ENCODE measurements at places on chromosomes 3 and 15.

DNA sequence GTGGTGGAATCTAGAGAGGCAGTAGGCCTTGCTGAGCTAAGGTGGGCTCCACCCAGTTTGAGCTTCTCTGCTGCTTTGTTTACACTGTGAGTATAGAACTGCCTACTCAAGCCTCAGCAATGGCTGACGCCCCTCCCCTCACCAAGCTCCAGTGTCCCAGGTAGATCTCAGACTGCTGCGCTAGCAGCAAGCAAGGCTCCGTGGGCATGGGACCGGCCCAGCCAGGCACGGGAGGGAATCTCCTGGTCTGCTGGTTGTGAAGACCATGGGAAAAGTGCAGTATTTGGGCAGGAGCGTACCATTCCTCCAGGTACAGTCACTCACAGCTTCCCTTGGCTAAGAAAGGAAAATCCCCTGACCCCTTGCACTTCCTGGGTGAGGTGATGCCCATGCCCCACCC, 407.1 kb downstream of the ZPLD1 start:
- no peak for DNase-seq

DNA sequence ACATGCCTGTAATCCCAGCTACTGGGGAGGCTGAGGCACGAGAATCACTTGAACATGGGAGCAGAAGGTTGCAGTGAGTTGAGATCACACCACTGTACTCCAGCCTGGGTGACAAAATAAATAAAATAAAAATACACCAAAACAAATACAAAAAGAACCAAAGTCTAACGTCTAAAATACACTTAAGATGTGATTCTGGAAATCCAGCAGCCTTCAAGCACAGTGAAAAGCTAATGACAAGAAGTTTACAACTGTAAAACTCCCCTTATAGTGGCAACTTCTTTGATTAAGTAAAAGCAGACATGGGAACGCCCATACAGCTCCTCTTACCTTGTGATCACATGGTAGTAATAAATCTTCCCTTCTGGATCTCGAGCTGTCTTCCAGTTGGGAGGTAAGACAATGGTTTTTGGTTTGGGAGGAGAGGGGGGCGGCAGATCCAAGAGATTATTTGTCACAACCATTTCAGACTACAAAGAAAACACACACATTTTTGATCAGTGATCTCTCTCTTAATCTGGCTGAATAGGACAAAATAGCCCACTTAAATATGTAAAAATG, 62.8 kb downstream of the NBEAL2 start:
- no peak for DNase-seq

DNA sequence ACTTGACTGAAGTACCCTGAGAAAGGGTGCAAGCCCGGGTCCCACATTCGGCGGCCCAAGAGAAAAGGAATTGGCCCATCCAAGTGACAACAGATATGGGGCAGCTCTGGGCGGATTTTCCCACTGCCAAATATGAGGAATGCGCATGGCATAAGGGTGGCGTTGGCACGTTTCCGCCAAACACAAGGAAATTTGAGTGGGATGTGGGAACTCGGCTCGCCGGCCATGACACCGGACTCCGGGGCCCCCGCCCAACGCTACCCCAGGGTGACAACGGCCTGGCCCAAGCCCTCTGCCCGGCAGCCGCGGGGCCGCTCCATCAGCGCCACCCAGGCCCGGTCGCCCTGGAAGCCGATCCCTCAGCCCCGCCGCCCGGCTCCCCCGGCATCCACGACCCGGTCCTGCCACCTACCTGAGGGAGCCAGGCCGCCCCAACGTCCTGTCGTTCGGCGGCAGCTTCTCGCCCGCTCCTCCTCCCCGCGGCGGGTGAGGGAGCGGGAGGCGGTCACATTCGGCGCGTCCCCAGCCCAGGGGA, 449 bp downstream of the RAF1 start:
- no peak for DNase-seq

DNA sequence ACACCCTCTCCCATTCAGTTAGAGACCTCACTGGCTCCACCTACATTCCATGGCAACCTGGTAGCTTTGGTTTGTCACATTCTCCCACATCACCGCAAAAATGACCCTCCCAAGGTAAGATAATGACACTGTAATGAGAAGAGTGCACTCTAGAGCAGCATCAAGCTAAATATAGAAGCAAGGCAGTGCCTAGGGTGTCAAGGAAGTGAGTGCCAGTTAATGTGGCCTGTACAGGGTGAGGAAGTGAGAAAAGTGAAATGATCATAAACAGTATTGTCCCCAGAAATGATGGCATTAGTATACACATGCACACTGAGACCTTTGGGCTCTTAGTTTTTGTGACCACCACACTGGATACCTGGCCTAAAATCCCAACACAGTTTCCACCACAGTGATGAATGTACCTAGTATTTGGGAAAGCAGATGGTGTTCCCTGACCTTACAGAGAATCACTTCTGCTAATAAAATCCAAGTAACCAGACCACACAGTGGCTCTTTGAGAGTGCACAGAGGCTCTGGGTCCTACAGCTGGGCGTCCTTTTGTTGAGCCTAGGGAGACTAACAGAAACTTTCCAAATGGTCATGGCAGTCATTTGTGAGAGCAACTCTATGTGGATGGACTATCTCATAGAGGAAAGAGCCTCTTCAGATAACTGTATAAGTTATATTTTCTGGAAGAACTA, 106.6 kb downstream of the ARPP21 start:
- no peak for DNase-seq

- DNase-seq = no peak
Observed at GRCh38 chr15:29936353-29937049, 114.2 kb upstream of the TJP1 start.

GRCh38 chr3:56154297-56154696, 314.0 kb downstream of the ERC2 start:
- no peak for DNase-seq

GRCh38 chr3:195522254-195523023, 20.7 kb downstream of the PPP1R2 start:
- DNase-seq = no peak

- DNase-seq = no peak
Observed at GRCh38 chr3:184380185-184380626, 352 bp downstream of the CHRD start.

GRCh38 chr3:111899966-111900365, 40.9 kb downstream of the PHLDB2 start:
- no peak for DNase-seq
